H7 (cell line): ENCODE measurements at places on chromosomes 5 and 9. TPM values are rescaled to one million over a fixed set of nuclear protein-coding genes. Genes with fewer than 3 reads are reported as not detected.

DNA sequence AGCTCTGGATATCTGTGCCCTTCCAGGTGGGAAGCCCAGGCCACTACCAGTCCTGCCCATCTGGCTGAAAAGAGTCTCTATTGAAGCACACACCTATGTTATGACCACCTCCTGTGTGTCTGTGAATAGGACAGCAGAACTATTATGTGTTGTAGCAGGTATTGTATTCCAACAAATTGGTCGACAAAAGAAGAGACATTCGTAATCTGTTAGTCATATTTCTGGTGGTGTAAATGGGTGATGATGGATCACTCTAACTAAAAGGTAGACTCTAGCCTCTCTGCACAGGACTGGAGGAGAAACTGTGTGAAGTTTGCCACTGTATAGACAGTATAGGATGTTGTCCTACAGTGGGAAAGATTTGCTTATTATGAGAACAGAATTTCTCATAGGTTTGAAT is 416.1 kb downstream of the TMEM38B start:
- no peak for DNase-seq

DNA sequence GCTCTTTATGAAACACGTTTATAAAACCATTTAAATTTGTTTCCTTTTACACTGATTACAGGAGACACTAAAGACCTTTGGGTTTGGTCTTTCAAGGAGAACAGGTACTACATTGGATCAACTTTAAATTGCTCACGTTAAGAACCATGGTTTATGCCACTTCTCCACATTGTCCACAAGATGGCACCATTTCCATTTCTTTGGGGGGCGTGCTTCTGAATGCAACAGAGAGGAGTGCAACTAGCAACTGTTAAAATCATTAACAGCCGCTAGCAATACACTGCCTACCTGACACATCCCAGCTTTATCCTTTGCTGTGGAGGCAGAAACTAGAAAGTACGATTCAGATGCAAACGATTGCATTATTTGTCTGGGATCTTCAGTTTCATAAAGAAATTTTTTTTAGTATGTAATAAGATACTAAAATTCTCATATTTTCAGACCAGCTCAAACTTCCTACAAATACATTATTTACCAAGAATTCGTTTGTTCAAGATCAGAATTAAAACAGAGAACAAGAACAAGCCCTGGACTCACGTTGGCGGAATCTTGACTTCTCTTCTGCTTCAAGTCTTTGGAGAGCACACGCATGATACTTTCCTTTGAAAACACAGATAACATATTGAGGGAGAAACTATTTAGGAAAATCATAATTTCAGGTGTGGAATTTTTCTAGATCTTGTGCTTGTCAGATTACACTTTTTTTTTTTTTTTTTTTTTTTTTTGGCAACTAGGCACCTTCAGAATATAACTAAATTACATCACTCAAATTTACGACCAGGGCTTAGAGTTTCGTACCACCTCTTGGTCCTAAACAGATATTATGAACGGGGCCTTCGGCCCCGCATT is 702 bp downstream of the CDC20B start:
- DNase-seq: peak; percentile 79

DNA sequence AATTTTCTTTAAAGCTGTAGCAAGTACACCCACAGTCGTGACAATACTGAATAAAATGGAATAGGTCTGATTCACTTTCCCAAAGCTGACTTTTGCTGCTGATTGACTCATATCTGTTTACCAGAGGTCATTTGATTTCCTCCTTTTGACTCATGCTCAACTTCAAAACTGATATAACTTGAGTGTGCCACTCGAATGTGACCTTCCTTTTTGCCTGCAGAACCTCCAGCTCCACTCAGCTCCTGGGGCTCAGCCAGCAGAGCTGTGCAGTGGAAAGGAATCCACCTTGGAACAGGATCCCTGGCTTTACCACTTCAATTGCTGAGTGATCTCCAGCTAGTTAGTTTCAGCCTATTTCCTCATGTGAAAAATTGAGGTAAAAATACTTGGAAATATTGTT is 84.1 kb downstream of the FEM1C start:
- no peak for DNase-seq

GRCh38 chr5:173391031-173391430 is 62.8 kb upstream of the STC2 start:
- DNase-seq: no peak

- no peak for DNase-seq
Observed at GRCh38 chr9:18154661-18155060, 319.3 kb upstream of the ADAMTSL1 start.

DNA sequence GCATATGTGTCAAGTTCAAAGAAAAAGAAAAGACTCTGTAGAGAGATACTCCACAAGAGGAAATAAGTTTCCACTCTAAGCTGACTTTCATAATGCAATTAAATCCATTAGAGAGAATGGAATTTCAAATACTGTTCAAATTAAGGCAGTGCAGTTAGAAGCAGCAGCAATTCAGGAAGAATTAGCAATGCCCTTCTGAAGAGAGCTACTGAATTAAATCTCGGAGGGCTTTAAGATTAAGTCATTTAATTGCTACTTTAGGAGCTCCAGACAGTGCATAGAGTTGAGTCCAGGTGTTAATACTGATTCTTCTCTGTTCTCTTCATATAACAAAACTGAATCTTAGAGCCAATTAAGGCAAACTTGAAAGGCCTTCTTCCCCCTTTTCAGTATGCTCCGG is 8.5 kb downstream of the CDH12 start:
- DNase-seq: no peak

GRCh38 chr9:99092643-99093491 is 12.0 kb upstream of the TGFBR1 start:
- no peak for DNase-seq

- DNase-seq: no peak
Observed at GRCh38 chr5:169423580-169424278, 122.8 kb upstream of the SLIT3 start.

DNA sequence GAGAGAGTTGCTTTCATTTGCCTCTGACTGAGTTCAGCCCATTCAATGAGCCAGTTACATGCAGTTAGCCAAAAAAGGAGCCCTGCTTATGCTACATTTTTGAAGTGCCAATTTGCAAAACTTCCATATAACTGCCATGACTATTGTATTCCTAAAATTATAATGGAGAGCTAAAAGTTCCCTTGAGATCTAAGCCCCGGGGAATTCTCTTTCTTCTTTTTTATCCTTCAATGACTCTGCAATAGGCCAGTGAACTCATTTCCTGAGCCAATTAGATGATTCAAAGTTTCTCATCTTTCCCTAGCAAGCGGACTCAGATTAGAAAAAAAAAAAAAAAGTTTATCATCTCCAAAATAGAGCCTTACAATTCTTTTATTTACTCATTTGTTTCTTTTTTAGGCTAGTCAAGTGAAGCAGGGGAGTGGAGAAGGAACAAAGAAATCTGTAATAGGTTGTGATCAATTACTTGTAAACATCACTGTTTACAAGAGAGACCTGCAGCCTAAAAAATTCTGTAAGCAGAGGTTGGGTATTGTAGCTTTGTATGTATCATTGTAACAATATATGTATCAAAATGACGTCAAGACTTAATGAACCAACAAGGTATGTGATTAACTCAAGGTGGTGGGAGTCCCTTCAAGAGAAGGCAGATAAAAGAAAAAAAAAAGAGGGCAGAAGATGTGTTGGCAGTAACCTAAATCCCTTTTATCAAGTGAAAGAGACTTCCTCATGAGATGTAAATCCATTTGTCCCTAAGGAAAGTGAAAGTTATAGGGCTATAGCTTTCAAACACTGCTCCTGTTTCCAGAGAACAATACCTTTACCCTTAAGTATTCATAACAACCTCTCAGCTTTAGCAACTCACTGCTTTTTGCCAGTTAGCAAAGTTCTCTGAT is 48.7 kb upstream of the HOMER1 start:
- DNase-seq: no peak

DNA sequence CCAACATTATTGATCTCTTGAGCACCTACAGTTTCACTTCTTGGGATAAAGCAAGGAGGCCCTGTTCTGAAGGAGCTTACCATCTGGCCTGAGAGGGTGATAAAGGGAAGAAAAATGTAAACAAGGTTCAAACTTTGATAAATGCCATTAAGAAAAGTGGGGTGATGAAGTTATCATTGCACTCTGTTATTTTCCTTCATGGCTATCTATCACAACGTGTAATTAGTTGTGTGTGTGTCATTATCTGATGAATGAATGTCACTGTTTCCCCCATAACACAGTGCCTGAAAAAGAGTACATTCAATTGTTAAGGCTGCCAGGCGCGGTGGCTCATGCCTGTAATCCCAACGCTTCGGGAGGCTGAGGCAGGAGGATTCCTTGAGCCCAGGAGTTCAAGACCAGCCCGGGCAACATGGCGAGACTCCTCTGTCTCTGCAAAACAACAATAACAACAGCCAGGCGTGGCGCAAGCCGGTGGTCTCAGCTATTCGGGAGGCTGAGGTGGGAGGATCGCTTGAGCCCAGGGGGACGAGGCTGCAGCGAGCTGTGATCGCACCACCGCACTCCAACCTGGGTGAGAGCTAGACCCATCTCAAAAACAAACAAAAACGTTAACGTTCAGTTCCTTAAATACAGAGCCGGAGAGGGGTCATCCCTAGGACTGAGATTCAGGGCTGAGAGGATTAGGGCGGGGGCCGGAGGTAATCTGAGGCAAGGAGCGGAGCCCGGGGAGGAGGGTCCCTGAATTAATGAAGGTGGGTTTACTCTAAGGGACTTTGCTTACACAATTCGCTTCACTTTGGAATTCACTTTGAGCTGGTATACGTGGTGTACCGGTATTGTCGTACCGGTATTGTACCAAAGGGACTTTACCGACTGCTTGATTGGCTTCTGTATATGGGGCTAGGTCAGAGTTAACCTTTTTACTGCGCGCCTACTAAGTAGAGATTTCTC is 917 bp downstream of the NHP2 start:
- DNase-seq: peak; percentile 63

- peak; percentile 86 for DNase-seq
Observed at GRCh38 chr9:129414377-129414992, 206.4 kb downstream of the C9orf50 start.

DNA sequence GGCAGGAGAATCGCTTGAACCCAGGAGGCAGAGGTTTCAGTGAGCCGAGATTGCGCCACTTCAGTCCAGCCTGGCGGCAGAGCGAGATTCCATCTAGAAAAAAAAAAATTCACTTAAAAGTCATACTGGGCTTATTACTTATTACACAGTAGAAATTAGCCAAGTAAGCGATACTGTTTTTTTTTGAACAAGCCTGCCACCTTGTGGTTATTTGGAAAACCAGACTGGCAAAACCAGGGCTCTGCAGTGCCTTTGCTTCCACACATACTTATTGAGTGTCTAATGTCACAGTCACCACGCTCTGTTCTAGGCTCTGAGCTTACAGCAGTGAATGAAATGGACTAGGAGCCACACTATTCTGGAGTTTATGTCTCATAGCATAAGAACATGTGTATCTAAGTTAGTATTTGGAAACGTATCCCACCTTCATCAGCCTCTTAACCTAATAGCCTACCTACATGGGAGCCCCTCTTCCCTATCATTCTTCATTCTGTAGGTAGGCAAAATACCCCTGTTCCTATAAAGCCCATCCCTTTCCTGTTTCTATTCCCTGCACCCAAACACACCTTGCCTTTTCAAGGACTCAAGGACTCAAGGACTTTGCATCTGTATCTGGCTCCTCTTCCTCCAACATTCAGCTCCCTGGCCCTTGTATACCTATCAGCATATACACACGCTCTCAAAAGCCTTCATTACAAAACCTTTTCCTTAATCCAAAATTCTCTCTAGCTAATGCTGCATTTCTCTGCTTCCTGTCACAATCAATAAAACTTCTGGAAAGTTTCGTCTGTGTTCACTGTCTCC is 13.9 kb upstream of the BASP1 start:
- peak; percentile 77 for DNase-seq

DNA sequence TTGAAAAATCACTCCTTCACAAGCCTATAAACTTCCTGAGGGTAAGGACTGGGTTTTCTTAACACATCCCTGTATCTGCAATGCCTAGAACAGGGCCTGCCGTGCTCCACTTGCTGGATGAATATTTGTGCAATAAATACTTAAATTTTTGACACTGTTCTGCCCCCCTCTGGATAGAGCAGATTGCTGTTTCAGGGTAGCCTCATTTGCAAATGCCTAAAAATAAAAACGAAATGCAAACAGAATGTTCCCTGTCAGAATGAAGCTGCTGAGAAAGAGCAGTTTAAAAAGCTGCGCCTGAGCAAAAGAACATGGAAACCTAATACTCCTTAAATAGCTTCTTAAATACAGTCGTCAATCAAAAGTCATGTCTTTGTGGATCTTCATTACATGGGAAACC is 385.3 kb downstream of the PRELID2 start:
- no peak for DNase-seq

DNA sequence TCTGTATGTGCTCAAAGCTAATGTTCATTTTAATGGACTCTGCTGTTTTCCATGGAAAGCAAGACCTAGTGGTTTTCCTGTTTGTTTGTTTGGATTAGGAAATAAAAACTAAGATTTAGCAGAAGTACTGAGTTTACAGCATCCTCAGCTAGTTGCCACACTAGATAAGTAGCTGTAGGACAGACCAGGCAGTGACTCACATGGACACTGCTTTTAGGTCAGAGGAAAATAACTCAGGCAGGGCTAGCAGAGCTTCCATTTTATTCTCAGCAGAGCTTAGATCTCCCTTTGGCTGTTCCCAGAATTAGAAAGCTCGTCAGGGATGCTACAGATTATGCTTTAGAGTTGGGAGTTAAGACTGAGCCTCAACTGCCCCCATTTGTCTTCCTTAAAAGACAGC is 204.4 kb downstream of the SH3GL2 start:
- DNase-seq: no peak

GRCh38 chr9:91199739-91200497 is 161.8 kb downstream of the AUH start:
- no peak for DNase-seq

GRCh38 chr5:39440958-39441624 is 16.3 kb upstream of the DAB2 start:
- DNase-seq: no peak

DNA sequence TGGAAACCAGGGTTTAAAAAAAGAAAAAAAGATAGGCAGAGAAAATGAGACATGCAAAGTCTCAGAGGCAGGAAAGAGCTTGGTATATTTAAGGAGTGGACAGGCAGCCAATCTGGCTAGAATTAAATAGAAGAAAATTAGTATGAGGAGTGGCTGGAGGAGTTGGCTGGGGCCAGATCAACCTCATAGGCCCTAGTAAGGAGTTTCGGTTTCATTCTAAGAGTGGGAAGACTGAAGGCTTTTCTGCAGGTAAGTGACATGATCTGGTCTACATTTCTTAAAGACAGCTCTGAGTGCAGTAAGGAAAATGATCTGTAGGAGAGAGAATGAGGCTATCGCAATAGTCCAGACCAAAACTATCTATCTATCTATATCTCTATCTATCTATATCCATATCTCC is 27.5 kb downstream of the ADRB2 start:
- DNase-seq: no peak

- no peak for DNase-seq
Observed at GRCh38 chr5:96509316-96509715, 76.3 kb upstream of the PCSK1 start.

GRCh38 chr9:130268521-130269211 is 3.1 kb downstream of the HMCN2 start:
- DNase-seq: peak; percentile 81

RANBP6 gene
- total RNA-seq: 13.4 and 16.6 TPM in 2 replicates

F12 gene
- 3.2 and 3.7 TPM in 2 replicates for total RNA-seq

ARRDC3 gene
- 21.3 and 23.7 TPM in 2 replicates for total RNA-seq

PCDHA8 gene
- 0.11 and 0.14 TPM in 2 replicates for total RNA-seq

ORM1 gene
- total RNA-seq: not detected in 2 replicates

AHRR gene
- 0.74 and 1.4 TPM in 2 replicates for total RNA-seq

DROSHA gene
- 36.0 and 81.8 TPM in 2 replicates for total RNA-seq

BARHL1 gene
- 0.07 TPM in 1 of 2 replicates, not detected in the other for total RNA-seq

TMEM252 gene
- total RNA-seq: not detected in 2 replicates
